ENCODE measurements at places on chromosomes 12 and 14.
A peak's percentile ranks its signal among the peaks of the same experiment; 100 is the strongest.

DNA sequence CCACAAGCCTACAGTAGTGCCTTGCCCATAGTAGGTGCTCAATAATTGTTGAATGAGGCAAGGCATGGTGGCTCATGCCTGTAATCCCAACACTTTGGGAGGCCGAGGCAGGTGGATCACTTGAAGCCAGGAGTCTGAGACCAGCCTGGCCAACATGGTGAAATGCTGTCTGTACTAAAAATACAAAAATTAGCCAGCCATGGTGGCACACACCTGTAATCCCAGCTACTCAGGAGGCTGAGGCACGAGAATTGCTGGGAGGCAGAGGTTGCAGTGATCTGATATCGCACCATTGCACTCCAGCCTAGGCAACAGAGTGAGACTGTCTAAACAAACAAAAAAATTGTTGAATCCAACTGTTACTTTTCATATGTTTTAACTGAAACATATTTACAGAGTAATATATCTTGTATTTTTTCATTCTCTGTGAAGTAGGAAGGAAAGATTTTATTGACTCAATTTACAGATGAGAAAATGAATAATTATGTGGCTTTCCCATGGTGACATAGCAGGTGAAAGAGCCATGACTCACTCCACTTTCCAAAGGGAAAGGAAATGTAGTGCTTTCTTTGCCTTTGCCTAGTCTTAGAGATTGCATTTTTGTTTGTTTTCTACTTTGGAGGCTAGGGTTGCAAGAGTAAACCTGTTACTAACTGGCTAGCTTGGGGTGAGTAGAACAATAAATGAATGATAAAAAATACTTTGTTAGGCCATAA is 95.4 kb upstream of the SLC38A4 start:
- no peak for DNase-seq

DNA sequence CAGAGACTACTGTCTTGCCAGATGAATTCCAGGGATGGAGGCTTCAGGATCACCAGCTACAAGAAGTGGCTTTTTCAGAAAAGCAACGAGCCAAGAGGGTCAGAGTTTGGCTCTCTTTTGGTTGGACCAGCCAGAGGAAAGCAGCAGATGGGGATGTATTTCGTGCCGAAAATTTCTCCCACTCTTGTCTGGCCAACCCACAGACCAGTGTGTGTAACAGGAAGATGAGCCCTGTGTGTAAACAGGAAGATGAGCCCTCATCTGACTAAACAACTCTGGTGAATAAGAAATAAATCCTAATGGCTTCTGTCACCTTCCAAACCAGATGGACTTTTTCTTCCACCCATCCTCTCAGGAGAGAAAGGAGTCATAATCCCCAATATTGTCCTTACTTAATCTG is 13.1 kb downstream of the GPR68 start:
- no peak for DNase-seq

DNA sequence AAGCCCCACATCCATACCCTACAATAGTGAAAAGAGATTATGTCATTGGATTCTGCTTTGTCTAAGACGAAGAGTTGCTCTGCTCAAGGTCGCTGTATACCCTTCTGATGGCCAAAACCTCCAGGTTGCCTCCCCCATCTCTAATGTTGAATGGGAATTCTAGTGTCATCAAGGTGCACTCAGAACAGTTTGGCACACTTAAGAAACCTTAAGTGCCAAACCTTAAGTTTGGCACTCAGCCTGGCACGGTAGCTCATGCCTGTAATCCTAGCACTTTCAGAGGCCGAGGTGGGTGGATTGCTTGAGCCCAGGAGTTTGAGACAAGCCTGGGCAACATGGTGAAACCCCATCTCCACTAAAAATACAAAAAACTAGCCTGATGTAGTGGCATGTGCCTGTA is 1245.6 kb upstream of the SEL1L start:
- no peak for DNase-seq

GRCh38 chr14:93101181-93101580 is 14.5 kb downstream of the ITPK1 start:
- DNase-seq = no peak

DNA sequence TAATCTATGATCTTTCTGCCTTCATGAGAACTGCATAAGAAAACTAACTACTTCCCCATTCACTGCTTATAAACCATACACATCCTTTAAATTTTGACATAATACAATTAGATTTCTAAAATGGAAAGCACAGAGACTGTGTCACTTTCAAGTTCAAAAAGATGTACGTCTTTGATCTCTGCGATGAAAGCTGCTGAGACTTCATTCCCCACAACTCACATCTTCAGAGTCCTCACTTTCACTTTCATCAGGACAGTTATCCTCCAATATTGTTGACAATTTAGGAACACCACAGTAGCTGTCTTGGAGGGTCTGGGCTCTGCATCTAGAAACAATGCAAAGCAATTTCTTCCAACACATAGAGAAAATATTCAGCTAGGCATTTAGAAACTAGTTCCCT is 47.9 kb upstream of the KCNC2 start:
- peak; percentile 1 for DNase-seq

GRCh38 chr14:30125322-30125979 is 197.8 kb upstream of the PRKD1 start:
- DNase-seq = no peak

DNA sequence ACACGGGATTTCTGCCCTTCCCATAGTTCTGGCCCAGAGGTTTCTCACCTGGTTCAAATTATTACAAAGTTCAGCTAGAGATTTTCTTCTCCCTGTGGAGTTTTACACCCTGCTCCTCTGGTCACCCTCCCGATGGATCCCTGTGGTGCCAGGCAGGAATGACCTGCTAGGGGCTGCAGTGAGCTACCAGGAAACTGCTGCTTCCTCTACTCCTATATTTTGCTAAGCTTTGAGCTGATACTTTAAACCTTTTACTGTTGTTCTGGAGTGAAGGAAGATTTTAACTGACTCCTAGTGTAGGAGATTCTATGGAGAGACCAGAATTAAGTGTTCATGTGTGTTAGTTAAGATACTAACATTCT is 30.4 kb upstream of the LRIG3 start:
- DNase-seq = no peak

DNA sequence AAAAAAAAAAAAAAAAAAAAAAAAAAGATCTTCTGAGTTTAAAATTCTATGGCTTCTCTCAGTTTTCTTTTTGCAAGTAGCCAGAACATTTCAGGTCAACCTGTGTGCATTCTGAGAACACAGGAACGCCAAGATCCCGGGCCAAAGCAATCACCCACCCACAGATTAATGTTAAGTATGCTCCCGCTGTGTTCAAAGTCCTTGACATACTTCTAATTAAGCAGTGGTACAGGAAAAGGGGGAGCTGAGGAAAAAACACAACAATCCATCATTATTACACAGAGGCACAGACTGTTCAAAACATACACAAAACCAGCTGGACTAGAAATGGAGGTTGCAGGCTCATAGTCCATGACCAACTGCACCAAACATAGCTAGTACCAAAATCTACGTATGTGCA is 2.8 kb downstream of the FBXO21 start:
- no peak for DNase-seq

DNA sequence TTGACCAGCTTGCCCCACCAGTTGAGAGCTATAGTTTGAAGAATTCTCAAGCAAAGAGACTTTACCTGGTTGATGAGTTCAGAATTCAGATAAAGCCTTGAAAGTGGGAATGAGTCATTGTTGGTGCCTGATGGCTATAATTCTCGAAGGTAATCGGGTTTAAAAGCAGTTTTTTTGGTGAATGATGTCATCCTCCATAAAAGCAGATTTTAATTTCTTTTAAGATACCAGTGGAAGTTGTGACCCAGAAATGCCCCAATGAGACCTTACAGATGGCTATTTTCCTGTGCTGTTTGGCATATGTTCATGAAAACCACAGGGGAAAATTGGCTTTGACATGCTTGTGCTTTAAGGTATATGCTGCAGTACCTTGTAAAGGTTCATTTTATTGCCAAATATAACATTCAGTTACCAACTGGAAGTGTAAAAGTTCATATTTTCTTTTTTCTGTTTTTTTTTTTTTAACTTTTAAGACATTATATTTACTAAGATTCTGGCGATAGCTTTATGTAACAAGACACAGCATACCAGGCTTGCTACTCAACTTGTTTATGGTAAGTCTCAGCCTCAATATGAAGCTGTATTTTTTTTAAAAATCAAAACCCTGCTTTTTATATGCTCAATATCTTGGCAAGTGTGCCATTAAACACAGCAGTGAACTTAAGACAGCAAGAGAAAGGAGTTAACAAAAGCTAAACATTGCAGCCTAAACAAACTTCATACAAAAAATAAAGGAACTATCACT is 119.3 kb downstream of the LMNTD1 start:
- DNase-seq = no peak
